ENCODE measurements at places on chromosomes 7 and 10.

DNA sequence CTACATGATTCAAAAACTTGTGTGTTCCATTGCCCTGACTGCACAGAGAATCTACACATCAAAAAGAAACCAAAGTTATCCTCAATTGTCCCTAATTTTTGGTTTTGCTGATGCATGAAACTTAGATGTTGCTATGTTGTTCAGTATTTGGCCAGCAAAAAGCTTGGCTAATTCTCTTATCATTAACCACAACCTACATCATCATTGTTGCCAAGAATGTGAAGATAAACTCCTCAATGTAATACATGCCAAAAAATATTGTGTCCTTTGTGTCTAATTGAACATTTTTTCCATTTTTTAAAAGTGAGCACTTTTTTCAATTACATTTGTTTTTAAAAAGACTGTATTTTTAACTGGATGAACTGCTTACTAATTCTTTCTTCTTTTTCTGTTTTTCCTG lies 268.0 kb upstream of the SEMA3D start:
- DNase-seq: no peak

DNA sequence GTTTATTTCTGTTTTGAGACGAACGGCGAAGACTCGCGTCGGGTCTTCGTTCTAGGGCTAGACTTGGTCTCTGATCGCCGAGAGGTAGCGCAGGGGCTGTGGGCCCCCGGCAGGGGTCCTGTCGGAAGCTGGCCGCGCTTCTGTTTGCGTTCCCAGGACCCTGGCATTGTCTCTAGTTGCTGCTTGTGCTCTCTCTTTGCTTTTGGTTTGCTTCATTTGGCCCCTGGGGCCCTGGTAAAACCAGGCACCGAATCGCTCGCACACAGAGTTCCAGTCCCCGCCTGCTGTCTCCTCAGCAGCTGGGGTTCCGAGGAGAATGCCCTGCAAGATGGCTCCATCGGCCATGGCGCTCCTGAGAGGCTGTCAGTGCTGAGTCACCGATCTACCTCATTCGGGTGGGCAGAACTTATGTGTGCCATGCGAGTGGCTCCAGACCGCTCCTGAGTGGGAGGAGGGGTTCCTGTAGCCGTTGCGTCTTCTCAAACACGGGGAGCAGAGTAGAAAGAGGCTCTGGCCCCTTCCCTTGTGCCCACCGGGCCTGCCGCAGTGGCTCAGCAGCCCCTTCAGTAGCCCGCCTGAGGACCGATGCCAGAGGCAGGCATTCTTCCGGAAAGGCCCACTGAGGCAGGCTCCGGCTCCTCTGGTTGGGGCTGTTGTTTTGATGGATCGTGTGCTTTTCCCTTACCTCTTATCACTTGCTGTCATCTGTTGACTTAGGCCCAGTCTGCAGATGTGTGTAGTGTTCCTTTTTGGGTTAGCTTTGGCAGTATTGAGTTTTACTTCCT lies 826 bp downstream of the CHPF2 start:
- no peak for DNase-seq

DNA sequence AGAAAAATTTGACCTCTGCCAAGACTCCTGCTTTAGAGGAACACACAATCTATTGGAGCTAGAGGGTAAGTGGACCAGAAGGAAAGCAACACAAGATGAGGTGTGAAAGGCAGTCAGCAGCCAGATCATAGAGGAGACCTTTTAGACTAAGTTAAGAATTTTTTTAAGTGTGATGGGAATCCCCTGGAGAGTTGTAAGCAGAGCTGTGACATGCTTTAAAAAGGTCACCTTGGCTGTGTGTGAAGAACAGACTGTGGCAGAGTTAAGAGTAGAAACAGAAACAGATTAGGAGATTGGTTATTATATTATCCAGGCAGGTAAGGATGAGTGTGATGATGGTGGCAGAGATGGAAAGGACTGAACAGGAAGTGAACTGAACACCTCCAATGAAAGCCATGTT lies 23.5 kb downstream of the CPEB3 start:
- DNase-seq: no peak

GRCh38 chr7:123184271-123184670 lies 15.5 kb downstream of the SLC13A1 start:
- no peak for DNase-seq

- no peak for DNase-seq
Measured at GRCh38 chr10:124184208-124184830, 90.9 kb upstream of the CHST15 start.

GRCh38 chr7:157980774-157981173 lies 606.8 kb downstream of the PTPRN2 start:
- DNase-seq: no peak

DNA sequence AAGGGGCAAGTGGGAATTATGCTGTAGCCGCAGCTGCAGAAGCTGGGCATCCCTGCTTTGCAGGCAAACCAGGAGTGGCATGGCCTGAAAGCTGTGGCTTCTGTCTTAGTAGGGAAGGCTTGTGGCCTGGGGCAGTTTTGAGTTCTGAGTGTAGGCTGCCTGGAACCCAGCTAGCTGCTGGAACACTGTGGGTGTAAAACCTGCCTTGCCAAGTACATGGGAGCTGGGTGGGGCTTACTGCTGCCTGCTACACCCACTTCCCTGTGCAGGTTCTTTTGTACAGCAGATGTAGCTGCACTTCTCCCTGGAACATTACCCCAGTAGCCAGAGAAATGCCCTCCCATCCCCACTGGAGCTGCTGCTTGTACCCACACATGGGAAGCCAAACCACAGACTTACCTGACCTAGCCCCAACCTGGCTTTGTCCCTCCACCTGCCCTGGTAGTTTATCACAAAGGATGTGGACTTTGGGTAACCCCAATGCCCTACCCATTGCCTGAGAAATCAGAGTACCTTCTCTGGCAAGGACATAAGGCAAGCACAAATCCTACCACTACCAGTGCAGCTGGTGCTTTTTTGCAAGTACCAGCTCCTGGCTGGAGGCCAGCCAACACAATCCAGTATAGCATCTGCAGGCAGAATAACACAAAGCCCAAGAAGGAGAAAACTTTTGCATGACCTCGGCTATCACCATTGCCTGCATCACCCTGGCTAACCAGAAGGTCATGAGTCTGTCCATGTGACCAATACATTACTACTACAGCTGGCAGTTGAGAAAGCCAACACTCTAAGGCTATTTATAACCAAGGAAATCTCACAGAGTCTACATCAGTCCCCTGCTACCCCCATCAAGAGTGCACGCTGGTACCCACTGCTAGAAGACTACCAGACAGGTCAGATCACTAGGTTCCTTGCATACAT lies 26.5 kb upstream of the PPP1R3A start:
- DNase-seq: no peak

Data from glomerular endothelial cell (primary cell).